ENCODE measurements at places on chromosomes 3 and 15. TPM values are rescaled to one million over a fixed set of nuclear protein-coding genes. Genes with fewer than 3 reads are reported as not detected.

The TMOD2 gene
- total RNA-seq: 8.6 TPM

- DNase-seq: no peak
These were observed 15.2 kb downstream of the FSTL1 start for GRCh38 chr3:120435621-120436020.

The ITIH1 gene
- total RNA-seq: not detected

The CAPN3 gene
- total RNA-seq: 3.8 TPM

The COL6A5 gene
- total RNA-seq: not detected

The FGD5 gene
- total RNA-seq: not detected

The SLC28A2 gene
- not detected for total RNA-seq

The ADAMTS7 gene
- 0.49 TPM for total RNA-seq

- peak; percentile 50 for DNase-seq
These were observed 404.5 kb downstream of the OCA2 start for GRCh38 chr15:27694506-27695087.

Data from foreskin keratinocyte (primary cell).